Activated CD4-positive, CD25-positive, alpha-beta regulatory T cell treated with anti-CD3 and anti-CD28 coated beads, Interleukin-2, amount 50 U/mL, for 72 hours (primary cell): ENCODE measurements at places on chromosomes 3 and 15.

DNA sequence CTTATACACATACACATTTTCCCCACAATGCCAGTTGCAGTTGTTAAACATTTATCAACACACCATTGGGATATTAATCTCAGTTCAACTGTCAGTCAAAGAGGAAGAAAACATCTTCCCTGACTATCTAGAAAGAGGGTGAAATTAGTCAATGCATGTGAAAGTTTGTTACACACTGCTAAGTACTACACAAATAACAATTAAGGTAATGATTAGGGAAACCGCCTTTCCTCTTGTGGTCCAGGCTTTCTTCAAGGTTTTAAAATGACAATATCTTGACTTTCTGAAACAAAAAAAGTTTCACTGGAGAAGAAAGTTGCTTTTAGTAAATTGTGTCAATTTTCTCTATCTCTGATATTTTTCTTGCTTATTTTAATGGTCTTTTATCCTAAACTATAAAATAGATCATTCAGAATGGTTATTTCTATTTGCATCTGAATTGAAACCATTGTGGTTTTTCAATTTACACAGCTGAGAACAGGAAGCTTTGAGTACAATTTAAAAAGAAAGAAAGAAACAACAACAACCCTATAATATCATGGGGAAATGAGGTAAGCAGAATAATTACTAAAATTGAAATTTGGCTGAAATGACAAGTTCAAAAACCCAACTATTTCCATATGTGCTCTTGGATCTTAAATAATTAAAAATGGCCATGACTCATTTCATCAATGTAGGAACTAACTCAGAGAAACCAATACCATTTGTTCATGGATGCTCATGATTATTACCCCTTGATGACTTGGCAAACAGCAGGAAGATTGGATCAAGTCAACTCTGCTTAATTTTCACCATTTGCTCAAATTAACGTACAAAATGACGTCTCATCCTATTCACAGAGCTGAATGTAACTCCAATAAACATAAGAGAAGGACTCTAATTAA lies 31.7 kb downstream of the GPR149 start:
- DNase-seq = no peak

GRCh38 chr15:88331291-88331690 lies 74.8 kb upstream of the NTRK3 start:
- DNase-seq = peak; percentile 47

GRCh38 chr15:50544368-50544767 lies 2.1 kb downstream of the USP50 start:
- no peak for DNase-seq

GRCh38 chr3:14948609-14949038 lies 1.2 kb downstream of the NR2C2 start:
- no peak for DNase-seq

DNA sequence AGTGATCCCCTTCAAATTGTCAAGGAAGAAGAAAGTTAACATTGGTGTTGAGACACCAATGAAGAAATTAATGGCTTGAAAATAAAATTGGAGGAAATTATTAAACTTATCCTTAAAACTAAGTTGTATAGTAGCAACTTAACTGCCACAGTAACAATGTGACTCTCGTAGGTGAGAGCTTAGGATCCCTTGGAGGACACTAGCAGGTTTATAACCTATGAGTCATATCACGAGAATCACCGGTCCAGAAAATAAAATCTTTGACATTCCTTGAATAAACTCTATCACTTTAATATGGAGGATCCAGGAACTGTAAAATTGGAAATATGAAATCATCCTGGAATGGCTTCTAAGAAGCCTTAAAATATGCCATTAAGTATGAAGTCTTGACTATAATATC lies 2.1 kb downstream of the GHSR start:
- DNase-seq = no peak

DNA sequence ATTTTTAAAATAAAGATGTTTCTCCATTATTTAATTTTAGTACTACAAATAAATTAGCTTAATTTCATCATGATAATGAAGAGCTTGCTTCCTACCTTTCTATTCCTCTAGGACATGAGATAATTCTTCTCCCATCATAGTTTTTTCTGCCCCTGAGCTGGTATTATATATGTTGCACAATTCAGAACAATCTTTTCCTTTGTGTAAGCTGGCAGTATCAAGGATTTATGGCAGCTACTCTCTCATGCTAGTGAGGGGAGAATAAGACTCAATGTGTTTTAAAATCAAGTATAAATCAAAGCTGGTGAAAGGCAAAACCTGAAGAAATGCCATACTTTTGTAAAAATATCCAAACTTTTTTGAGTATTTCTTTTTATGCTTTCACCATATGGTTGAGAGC lies 1405.3 kb downstream of the SI start:
- DNase-seq = no peak
